HT1080 (cell line): ENCODE measurements at places on chromosomes 5 and 9. TPM values are rescaled to one million over a fixed set of nuclear protein-coding genes. Genes with fewer than 3 reads are reported as not detected.

The GABRP gene
- not detected in 2 replicates for total RNA-seq

The ST8SIA4 gene
- total RNA-seq: not detected in 2 replicates

The FAXDC2 gene
- total RNA-seq: 0.90 and 1.4 TPM in 2 replicates

The MAST4 gene
- total RNA-seq: 7.6 and 8.7 TPM in 2 replicates

The TICAM2 gene
- 2.4 and 2.7 TPM in 2 replicates for total RNA-seq

The SLC6A18 gene
- total RNA-seq: not detected in 2 replicates

The BTNL8 gene
- 0.18 TPM in 1 of 2 replicates, not detected in the other for total RNA-seq

The TXNDC8 gene
- not detected in 2 replicates for total RNA-seq

The PFN3 gene
- not detected in 2 replicates for total RNA-seq

The CA9 gene
- total RNA-seq: 0.33 and 0.55 TPM in 2 replicates

The SPINK4 gene
- total RNA-seq: not detected in 2 replicates

The CSNK1A1 gene
- total RNA-seq: 443 and 454 TPM in 2 replicates

The SGCD gene
- total RNA-seq: 0.29 and 0.43 TPM in 2 replicates

The TAF1L gene
- not detected in 2 replicates for total RNA-seq

The ACOT12 gene
- 0.03 TPM in 1 of 2 replicates, not detected in the other for total RNA-seq

The C7 gene
- not detected in 2 replicates for total RNA-seq

The ZBTB26 gene
- total RNA-seq: 4.2 and 5.4 TPM in 2 replicates

The NSUN2 gene
- 184 and 186 TPM in 2 replicates for total RNA-seq

The GARIN3 gene
- not detected in 2 replicates for total RNA-seq

The GZMA gene
- total RNA-seq: 0.16 TPM in 1 of 2 replicates, not detected in the other

The CREBRF gene
- 1.5 and 3.6 TPM in 2 replicates for total RNA-seq

The ANGPTL2 gene
- 5.0 and 5.2 TPM in 2 replicates for total RNA-seq

The SLC34A1 gene
- 0.10 and 0.34 TPM in 2 replicates for total RNA-seq

The LOX gene
- total RNA-seq: 7.9 and 10.2 TPM in 2 replicates

The MAMDC2 gene
- total RNA-seq: 0.17 and 0.37 TPM in 2 replicates

The PCDHAC2 gene
- total RNA-seq: not detected in 2 replicates

The ANKRD31 gene
- total RNA-seq: 0.08 and 0.13 TPM in 2 replicates

The ATG10 gene
- 2.2 and 4.5 TPM in 2 replicates for total RNA-seq

The IPO11 gene
- 23.4 and 24.7 TPM in 2 replicates for total RNA-seq

The AIF1L gene
- 0.50 and 1.0 TPM in 2 replicates for total RNA-seq

The AOPEP gene
- total RNA-seq: 24.1 and 25.3 TPM in 2 replicates

The PCDHB3 gene
- total RNA-seq: 0.03 TPM in 1 of 2 replicates, not detected in the other

The ARL14EPL gene
- 0.17 TPM in 1 of 2 replicates, not detected in the other for total RNA-seq

The TUSC1 gene
- total RNA-seq: 9.5 and 11.5 TPM in 2 replicates

The HNRNPH1 gene
- total RNA-seq: 404 and 420 TPM in 2 replicates

The PSIP1 gene
- 74.9 and 99.8 TPM in 2 replicates for total RNA-seq

The SNX30 gene
- total RNA-seq: 7.7 and 8.1 TPM in 2 replicates

The VLDLR gene
- 5.2 and 6.3 TPM in 2 replicates for total RNA-seq

The KDM3B gene
- 37.4 and 39.7 TPM in 2 replicates for total RNA-seq

The OR1J4 gene
- total RNA-seq: not detected in 2 replicates

The SLC22A4 gene
- total RNA-seq: 2.1 and 3.4 TPM in 2 replicates

The GAS1 gene
- 0.97 and 1.4 TPM in 2 replicates for total RNA-seq

The HTR1A gene
- total RNA-seq: not detected in 2 replicates

The PCDHA11 gene
- total RNA-seq: not detected in 2 replicates

The TLE1 gene
- total RNA-seq: 34.3 and 53.7 TPM in 2 replicates

The CAMSAP1 gene
- 25.6 and 26.0 TPM in 2 replicates for total RNA-seq

The DRD1 gene
- not detected in 2 replicates for total RNA-seq

The GPR150 gene
- not detected in 2 replicates for total RNA-seq

The IFNA2 gene
- total RNA-seq: not detected in 2 replicates

The UBE2D2 gene
- 83.2 and 84.4 TPM in 2 replicates for total RNA-seq

The SPINK7 gene
- total RNA-seq: not detected in 2 replicates

The IFNB1 gene
- total RNA-seq: not detected in 2 replicates

The PCDHGA3 gene
- 0.10 and 0.14 TPM in 2 replicates for total RNA-seq

The SLC46A2 gene
- total RNA-seq: not detected in 2 replicates

The BTNL3 gene
- total RNA-seq: not detected in 2 replicates
